CD4-positive, alpha-beta T cell treated with Interleukin-21 for 1 hour (primary cell): ENCODE measurements at places on chromosomes 1 and 21.

DNA sequence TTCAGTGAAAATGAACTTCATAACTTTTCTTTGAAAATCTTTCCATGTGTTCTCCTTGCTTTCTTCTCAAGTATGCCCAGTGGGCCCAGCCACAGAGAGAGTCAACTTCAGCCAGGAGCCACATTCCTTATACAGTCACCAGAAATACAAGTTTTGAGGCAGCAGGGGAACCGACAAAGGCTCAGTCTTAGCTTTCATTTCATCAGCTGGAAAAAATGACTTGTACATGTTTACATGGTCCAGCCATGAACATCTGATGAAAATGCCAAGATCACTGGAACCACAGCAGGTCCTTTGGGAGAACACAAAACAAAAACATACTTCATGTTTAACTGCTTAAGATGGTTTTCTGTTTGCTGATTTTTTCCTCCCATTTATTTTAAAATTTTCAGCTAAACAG lies 72.5 kb downstream of the SYDE2 start:
- no peak for DNase-seq

DNA sequence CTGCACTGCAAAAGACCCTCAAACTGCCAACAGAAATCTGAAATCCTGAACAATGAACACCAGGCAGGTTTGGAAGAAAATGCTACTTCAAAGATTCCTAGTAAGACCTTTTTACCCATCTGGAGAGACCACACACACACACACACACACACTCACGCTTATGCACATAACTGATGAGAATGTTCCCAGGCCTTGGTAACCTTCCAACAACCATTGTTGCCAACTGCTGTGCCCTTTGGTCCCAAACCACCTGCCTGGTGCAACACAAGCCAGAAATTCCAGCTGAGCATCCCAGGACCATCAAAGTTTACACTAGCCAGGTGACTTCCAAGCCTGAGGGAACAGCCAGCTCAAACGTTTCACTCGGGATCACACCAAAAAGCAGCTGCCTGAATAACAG lies 56.9 kb downstream of the SEC16B start:
- no peak for DNase-seq

DNA sequence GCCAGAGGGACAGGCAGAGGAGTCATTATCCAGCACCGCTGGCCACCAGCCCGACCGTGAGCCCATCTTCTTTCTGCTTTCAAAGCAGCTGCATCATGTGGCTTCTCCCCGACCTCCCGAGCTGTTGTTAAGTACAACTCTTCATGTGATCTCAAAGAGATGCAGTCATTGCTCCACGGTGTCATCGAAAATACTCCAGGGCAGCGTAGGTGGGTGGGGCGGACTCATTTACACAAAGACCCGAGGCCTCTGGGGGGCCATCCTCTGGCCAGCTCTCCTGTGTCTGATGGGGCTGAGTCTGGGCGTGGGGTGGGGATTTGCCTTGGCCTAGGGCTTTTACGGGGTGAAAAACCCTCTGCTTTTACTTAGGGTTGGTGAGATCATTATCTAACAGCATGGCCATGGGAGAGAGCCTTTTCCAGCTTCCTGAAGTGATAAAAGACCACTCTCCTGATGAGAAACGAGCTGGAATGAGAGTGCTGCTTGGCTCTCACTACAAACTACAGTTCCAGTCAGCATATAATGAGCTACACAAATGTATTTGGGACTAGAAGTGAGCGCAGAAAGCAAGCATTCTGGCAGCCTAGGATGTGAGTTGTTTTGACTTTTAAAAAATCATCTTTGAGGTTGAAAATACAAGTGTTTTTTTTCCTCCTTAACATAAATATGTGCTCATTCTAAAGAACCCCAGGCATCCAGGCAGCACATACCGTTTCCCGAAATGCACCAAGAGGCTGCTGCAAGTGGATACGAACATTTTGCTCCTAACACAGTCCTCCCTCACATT lies 165.0 kb downstream of the RHOU start:
- DNase-seq = no peak

GRCh38 chr1:86429835-86430234 lies 5.9 kb downstream of the CLCA2 start:
- DNase-seq = no peak

GRCh38 chr1:210625715-210626114 lies 297.0 kb downstream of the HHAT start:
- DNase-seq = no peak

GRCh38 chr1:51422367-51423072 lies 92.2 kb upstream of the TTC39A start:
- no peak for DNase-seq

DNA sequence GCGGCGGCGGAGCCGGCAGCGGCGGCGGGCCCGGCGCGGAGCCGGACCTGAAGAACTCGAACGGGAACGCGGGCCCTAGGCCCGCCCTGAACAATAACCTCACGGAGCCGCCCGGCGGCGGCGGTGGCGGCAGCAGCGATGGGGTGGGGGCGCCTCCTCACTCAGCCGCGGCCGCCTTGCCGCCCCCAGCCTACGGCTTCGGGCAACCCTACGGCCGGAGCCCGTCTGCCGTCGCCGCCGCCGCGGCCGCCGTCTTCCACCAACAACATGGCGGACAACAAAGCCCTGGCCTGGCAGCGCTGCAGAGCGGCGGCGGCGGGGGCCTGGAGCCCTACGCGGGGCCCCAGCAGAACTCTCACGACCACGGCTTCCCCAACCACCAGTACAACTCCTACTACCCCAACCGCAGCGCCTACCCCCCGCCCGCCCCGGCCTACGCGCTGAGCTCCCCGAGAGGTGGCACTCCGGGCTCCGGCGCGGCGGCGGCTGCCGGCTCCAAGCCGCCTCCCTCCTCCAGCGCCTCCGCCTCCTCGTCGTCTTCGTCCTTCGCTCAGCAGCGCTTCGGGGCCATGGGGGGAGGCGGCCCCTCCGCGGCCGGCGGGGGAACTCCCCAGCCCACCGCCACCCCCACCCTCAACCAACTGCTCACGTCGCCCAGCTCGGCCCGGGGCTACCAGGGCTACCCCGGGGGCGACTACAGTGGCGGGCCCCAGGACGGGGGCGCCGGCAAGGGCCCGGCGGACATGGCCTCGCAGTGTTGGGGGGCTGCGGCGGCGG lies 1.0 kb downstream of the ARID1A start:
- DNase-seq = peak; percentile 73

GRCh38 chr1:118157506-118157905 lies 27.5 kb downstream of the SPAG17 start:
- no peak for DNase-seq

DNA sequence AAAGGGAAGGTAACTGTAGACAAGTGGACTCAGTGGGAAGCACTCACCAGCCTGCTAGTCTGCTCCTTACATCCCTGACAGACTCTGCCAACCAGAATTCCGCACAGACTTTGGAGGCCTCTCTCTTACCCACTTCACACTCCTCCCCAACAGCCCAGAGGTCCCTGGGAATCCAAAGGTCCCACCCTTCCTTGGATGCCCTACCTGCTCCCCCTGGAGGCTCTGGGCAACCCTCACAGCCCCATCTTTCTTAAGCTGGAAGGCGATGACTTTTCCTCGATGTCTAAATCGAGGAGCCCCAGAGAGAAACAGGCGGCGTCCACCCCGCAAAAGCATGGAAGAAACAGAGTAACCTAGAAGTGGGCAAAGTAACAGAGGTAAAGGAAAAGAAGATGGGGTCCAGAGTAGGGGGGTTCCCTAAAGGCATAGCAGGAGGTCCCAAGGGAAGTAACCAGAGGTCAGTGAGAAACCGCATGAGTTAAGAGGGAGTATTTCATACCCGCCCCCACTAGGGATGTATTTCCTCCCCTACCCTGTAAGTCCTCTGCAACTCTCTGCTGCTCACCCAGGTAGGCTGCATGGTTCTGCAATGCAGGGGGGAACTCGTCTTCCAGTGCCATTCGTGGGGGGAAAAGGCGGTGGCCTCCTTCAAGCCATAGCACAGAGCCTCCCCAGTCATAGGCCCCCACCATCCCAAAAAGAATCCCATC lies 8.4 kb downstream of the ITGA10 start:
- no peak for DNase-seq

- no peak for DNase-seq
Measured at GRCh38 chr21:17438635-17439034, 74.2 kb upstream of the CXADR start.

DNA sequence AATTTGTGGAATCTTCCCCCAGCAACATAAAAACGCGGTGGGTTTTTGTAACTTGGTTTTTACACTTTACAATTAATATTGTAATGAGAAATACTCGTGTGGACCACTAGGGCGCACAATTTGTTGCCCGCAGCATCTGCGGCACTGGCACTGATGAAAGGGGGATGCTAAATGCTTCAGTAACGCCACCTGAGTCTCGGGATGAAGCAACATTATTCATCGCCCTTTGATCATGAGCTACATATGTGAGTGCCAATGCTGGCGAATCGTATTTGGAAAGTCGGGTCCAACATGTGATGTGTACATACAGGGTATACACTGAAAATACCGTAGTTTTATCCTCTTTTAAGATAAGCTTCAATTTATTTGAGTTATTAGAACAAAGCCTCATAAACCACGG lies 34.2 kb upstream of the COX20 start:
- DNase-seq = peak; percentile 62

DNA sequence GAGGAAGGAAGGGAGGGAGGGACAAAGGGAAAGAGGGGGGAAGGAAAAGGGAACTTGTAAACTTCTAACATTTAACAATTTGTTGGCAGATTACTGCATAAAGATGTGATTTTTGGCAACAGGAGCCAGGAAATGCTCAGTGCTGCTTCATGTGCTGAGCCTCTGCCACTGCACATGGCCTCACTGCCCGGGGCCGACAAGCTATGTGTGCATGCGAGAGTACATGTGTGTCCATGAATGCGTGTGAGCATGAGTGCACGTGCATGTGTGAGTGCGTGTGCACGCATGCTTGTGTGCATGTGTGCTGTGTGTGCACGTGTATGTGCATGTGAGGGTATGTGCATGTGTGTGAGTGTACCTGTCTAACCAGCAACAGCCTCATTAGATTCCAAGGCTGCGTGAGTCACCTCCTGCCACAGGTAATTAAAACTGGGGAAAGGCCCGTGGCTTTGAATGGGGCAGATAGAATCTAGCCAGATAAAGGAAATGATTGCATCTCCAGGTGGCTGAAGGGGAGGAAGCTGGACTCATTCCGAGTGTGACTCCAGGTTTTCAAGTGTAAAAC lies 41.4 kb upstream of the TSPEAR start:
- DNase-seq = no peak

GRCh38 chr1:97094247-97094972 lies 372.8 kb downstream of the PTBP2 start:
- DNase-seq = no peak

DNA sequence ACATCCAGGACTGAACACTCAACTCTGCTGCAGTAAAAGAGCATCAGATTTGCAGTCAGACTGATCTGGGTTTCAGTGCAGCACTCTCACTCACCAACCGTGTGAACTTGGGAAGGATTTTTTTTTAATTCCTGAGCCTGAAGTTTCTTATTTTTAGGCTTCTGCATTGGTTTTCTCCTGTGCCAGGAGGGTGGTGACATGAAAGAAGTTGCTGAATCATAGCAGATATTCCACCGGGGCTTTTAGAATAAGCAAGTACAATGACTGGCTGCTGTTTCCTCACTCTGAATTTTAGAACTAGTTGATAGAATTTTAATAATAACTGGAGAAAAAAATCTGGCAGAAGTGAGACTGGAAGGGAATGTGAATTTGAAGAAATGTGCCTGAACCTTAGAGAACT lies 11.6 kb downstream of the ADAM30 start:
- DNase-seq = no peak

DNA sequence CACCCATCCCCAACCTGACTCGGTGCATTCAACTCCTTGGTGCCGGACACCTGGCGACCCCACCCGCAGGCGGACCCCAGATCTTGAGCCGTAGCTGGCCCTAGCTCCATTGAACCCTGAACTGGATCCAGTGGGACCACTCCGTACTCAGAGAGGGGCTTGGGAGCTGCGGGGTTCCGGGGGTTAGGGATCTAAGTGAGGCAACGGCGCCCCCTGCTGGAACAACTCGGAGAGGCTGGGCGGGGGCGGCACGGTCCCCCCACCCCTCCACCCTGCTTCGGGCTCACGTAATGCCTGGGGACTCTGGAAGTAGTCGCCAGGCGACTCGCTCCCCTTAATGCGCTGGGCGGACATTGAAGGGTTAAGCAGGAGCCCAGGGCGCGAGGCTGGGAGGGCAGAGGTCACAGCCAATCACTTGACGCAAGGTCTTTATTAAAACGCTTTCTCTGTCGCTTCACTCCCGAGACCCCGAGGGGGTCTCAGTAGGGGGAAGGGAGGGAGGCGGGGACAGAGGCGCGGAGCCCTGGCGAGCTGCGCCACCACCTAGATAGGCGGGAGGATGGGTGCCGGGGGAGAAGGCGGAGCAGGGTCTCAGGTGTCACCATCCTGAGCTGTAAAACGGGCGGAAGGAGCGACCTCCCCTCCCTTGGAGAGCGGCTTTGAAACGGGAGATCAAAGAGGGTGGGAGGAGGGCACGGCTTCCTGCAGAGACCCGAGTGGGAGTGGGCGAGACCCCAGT lies 704 bp upstream of the CRABP2 start:
- DNase-seq = peak; percentile 70

- no peak for DNase-seq
Measured at GRCh38 chr1:175676991-175677390, 66.4 kb downstream of the TNR start.

DNA sequence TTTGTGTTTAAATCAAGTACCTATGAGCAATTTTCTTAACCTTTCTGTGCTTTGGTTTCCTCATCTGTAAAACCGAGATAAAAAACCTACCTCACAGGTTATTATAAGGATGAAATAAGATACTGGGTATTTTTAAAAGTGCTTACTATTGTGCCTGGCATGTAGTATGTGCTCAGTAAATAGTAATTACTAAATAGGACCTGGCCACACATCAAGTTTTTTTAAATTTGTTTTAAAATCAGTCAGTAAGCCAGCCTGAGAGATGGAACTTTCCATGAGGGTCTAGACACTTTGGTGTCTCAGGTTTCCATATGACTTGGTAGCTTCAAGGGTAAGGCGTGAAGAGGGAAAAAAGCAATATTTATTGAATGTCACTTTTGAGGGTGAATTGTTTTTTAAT lies 7.0 kb upstream of the ATF3 start:
- no peak for DNase-seq

GRCh38 chr1:168520052-168520751 lies 23.6 kb downstream of the XCL2 start:
- DNase-seq = peak; percentile 59
